ENCODE measurements at places on chromosomes 13 and 19.

- no peak for DNase-seq
Measured at GRCh38 chr19:10417541-10418234, 2.6 kb upstream of the PDE4A start.

DNA sequence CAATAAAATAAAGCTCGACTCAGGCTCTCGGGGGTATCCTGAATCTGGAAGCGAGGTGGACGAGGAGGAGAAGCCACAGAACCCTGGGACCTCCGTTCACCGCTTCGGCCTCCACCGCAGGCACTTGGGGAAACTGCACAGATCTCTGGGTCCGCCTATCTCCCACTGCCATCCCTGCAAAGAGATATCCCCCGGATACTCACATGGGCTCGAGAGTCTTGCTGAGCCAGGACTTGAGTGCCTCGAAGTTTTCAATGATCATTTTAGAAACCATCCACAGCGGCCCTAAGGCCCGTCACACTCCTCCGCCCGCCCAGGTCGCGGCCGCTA lies 589 bp downstream of the RBM26 start:
- no peak for DNase-seq

DNA sequence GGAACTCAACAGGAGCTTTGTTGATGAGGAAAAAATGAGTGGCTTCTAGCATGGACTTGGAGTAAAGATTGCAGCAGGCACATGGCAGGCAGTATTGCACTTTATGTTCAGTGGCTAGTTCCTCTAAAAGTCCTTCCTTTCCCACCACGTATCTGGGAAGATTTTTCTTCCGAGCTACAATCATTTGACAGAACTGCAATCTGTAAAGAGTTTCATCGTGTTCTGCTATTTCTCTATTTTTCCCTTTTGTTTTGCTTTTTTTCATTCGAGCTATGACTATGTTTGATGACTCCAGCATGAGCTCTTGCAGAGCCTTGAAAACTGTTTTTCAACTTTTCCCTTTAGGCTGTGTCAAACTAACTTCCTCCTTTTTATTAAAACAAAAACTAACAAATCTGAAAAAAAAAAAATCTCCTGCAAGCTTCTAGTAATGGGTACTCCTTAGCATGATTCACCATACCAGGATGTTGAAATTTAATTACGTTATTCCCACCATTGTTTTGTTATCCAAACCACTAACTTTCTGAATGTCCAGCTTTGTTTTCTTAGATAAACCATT lies 12.3 kb downstream of the CLDN10 start:
- no peak for DNase-seq

DNA sequence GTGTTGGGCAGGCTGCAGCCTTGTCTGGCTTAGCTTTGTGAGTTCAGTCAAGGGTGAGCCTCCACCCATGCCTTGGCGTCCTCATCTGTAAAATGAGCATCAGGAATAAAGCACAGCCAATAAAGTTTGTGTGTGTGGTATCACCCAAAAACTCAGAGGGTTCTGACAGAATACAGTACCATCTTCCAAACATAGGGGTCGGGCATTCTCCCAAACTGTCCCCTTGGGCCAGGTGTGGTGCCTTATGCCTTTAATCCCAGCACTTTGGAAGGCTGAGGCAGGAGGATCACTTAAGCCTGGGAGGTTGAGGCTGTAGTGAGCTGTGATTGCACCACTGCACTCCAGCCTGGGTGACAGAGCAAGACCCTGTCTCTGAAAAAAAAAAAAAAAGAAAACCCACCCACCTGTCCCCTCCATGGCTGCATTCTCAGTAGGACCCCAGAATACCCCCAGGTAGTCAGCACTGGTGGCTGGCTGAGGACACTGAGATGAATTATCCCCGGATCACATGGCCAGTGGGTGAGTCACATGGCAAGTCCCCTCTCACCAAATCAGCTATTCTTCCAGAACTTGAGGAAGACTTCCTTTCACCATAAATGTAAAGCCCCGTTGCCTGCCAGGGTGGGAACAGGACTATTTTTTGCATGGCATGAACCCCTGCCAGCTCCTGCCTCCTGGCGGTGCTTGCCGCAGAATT lies 18.6 kb downstream of the POP4 start:
- DNase-seq: no peak

- peak; percentile 55 for DNase-seq
Measured at GRCh38 chr13:76903544-76904162, 17.4 kb upstream of the KCTD12 start.

GRCh38 chr13:98056839-98057410 lies 86.0 kb upstream of the FARP1 start:
- no peak for DNase-seq

GRCh38 chr19:54440641-54441040 lies 8.4 kb upstream of the LENG8 start:
- no peak for DNase-seq

GRCh38 chr19:3323026-3323425 lies 43.4 kb upstream of the NFIC start:
- DNase-seq: no peak

DNA sequence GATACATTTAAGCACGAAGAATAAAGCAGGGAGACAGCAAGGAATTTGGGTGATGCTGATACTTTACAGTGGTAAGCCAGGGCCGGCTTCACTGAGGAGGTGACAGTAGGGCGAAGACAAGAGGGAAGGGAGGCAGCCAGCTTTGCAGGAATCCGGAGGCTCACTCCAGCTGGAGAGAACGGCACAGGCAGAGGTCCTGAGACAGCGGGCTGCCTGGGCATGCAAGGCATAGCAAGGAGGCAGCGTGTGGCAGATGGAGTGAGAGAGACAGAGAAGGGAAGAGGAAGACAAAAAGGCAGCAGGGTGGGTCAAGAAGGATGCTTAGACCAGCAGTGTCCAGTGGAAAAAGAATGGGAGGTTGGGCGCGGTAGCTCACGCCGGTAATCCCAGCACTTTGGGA lies 83.2 kb upstream of the WASF3 start:
- no peak for DNase-seq

DNA sequence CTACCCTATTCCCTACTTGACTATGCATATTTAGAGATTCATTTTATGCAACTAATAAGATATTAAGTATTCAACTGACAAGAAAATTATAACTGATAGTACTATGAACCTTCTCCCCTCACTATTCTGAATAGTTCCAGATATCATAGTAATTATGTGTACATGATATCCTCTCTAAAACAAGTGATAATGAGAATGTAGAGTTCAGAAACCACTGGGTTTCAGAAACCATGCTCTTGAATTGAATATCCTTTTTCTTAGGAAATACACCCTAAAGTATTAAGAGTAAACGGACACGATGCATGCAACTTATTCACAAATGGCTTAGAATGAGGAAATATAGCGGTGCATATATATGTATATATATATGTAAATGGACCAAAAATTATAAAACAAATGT lies 160.9 kb downstream of the TBC1D4 start:
- DNase-seq: no peak

- no peak for DNase-seq
Measured at GRCh38 chr13:38160131-38160530, 189.5 kb upstream of the UFM1 start.

- DNase-seq: no peak
Measured at GRCh38 chr13:101941095-101941783, 460.6 kb downstream of the FGF14 start.

GRCh38 chr19:35555301-35556005 lies 8.0 kb downstream of the ATP4A start:
- DNase-seq: no peak

- DNase-seq: no peak
Measured at GRCh38 chr19:2997720-2998119, 20.4 kb downstream of the TLE6 start.

DNA sequence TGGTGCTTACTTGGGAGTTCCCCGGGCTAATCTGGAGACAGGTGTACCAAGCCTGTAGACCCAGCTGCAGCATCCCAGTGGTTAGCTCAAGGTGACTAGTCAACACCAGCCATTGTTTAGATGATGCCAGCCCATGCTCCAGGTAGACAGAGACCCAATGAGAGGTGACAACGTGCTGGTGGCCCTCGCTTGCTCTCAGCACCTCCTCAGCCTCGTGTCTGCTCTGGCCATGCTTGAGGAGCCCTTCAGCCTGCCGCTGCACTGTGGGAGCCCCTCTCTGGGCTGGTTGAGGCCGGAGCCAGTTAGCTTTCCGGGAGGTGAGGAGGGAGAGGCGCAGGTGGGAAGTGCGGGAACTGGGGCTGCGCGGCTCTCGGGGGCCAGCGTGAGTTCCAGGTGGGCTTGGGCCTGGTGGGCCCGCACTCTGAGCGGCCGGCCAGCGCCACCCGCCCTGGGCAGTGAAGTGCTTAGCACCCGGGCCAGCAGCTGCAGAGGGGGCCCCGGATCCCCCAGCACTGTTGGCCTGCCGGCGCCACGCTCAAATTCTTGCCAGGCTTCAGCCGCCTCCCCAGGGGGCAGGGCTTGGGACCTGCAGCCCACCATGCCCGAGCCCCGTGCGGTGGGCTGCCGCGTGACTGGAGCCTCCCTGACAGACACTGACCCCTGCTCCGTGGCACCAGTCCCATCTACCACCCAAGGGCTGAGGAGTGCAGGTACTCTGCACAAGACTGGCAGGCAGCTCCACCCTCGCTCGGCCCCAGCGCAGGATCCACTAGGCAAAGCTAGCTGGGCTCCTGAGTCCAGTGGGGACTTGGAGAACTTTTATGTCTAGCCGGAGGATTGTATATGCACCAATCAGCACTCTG lies 85.9 kb upstream of the VSTM2B start:
- DNase-seq: no peak

GRCh38 chr19:47494729-47495128 lies 10.7 kb upstream of the KPTN start:
- no peak for DNase-seq

GRCh38 chr19:18684642-18684993 lies 1.1 kb downstream of the CRTC1 start:
- DNase-seq: no peak

- no peak for DNase-seq
Measured at GRCh38 chr13:102402290-102402689, 442 bp upstream of the FGF14 start.

GRCh38 chr19:932648-933552 lies 7.1 kb downstream of the ARID3A start:
- DNase-seq: no peak

- no peak for DNase-seq
Measured at GRCh38 chr13:106660746-106661625, 93.0 kb upstream of the ARGLU1 start.

DNA sequence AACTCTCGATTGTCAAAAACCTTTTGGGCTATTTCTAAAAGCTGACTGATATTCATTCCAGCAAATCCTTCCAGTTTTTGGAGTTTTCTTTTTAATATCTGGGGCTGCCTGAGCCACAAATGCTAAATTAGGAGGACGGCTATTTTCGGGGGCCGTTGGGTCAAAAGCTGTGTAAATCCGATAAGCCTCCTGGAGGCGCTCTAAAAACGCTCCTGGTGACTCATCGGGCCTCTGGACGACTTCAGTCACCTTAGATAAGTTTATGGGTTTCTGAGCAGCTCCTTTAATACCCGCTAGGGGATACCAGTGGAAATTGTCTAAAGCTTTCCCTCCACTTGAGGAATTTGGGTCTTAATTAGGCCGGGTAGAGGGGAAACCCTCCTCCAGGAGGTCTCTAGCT lies 66.4 kb downstream of the ZNF730 start:
- DNase-seq: no peak

DNA sequence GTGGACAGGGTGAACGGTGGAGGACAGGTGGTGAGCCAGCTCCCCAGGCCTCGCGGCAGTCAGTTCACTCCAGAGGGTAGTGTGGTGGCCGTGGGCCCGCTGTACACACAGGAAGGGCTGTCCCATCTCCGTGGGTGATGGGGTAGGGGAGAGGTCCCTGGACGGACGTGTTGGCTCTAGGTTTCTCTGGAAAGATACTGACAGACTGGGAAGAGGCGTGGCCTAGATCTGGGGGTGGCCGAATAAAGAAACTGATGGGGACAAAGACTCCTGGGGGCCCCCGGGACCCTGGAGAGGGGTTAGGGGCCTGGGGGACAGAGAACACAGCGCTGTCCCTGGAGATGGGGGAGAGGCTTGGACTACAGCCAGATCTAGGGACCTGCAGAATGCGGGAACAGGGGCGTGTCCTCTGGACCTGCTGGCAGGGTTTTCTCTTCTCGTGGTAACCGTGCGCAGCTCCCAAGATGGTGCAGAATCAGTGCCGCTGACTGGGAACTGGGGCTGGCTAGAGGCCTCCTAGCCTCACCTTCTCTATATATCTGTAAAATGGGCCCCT lies 4.0 kb upstream of the PRAM1 start:
- DNase-seq: no peak

- no peak for DNase-seq
Measured at GRCh38 chr19:3407556-3408516, 41.5 kb downstream of the NFIC start.

- no peak for DNase-seq
Measured at GRCh38 chr19:28137772-28138171, 1075.2 kb downstream of the UQCRFS1 start.

GRCh38 chr13:48344264-48344663 lies 40.7 kb downstream of the RB1 start:
- no peak for DNase-seq

- DNase-seq: no peak
Measured at GRCh38 chr19:18264137-18264854, 10.0 kb downstream of the IQCN start.

GRCh38 chr19:7642295-7643030 lies 5.6 kb downstream of the STXBP2 start:
- no peak for DNase-seq

DNA sequence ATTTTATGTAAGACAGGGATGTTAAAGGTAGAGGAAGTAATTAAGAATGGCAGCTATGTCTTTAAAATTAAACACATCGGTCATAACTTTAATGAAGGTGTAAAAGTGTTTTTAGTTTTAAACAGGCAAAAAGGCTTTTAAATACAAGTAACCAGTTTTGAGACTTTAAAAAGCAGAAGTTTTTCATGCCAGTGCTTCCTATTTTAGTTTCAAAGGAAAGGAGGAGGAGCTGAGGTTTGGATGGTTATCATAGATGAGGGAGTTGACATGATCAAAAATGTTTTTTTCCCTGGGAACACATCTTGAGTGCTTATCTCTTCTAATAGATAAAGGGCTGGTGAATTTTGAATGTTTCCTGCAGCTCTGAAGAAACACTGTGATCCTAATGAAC lies 42.9 kb downstream of the LRCH1 start:
- DNase-seq: no peak

GRCh38 chr19:51808333-51808986 lies 13.5 kb downstream of the FPR3 start:
- no peak for DNase-seq

GRCh38 chr13:72850959-72851677 lies 69.2 kb downstream of the PIBF1 start:
- DNase-seq: no peak

GRCh38 chr19:52343548-52343947 lies 7.5 kb downstream of the ZNF610 start:
- peak; percentile 13 for DNase-seq

DNA sequence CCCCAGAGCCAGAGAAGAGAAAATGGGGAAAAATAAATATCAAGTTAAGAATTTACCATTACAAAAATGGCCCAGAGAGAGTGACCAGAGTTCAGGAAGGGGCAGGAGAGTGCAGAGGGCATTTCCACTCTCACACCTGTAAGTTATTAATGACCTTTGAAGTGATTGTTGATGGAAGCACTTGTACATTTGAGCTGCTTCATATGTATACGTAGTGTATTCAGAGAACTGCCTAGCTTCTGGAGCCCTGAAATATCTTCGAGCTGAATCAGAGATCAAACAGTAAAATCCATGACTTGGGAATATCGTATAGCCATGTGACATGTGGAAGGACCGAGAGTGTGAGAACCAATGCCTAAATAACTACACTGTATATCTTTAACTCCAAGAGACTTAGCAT lies 49.2 kb upstream of the PCCA start:
- no peak for DNase-seq

- no peak for DNase-seq
Measured at GRCh38 chr13:104106705-104107393, 1040.6 kb upstream of the SLC10A2 start.

All from T-cell (primary cell).